ENCODE measurements at places on chromosomes 11 and 22.

- DNase-seq: no peak
These were observed 181.8 kb downstream of the CSNK2A3 start for GRCh38 chr11:11171285-11171684.

GRCh38 chr22:24289741-24290163 is 19.1 kb downstream of the SPECC1L start:
- peak; percentile 24 for DNase-seq

GRCh38 chr22:23778577-23778900 is 5.9 kb downstream of the MMP11 start:
- no peak for DNase-seq

GRCh38 chr11:132626446-132626845 is 905.9 kb downstream of the OPCML start:
- no peak for DNase-seq

DNA sequence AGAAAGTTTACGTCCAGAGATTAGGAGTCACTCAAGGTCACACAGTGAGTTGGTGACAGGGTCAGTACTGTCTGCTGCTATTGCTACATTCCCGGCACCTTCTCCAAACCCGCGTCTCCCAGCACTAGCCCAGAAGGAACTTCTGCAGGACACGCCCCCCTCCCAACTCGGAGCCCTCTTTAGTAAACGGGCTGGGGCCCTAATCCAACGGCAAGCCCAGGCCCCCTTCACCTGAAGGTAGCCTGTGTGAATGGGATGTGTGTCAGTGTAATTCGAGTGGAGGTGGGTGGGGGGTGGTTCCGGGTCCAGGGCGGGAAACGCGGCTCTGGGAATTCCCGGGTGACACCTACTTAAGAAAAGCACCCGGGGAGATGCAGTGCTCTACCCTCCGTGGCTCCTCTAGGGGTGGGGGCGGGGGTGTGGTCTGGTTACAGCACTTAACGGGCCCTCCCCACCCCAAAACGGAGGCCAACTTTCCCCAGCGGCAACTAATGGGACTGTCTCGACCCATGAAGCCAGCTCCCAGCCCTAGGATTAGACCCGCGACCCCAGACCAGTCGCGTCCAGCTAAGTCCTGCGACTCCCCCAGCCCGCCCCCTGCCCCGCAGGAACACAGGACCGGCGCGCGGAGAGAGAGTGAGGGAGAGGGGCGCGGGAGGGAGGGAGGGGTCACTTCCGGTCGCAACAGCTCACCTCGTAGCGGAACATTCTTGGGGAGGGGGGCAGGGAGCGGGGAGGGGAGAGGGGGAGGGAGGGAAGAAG is 468 bp downstream of the PATL1 start:
- DNase-seq: peak; percentile 66

GRCh38 chr11:8065031-8065430 is 16.0 kb upstream of the TUB start:
- DNase-seq: no peak

GRCh38 chr11:76794371-76795289 is 11.5 kb downstream of the TSKU start:
- DNase-seq: peak; percentile 1

DNA sequence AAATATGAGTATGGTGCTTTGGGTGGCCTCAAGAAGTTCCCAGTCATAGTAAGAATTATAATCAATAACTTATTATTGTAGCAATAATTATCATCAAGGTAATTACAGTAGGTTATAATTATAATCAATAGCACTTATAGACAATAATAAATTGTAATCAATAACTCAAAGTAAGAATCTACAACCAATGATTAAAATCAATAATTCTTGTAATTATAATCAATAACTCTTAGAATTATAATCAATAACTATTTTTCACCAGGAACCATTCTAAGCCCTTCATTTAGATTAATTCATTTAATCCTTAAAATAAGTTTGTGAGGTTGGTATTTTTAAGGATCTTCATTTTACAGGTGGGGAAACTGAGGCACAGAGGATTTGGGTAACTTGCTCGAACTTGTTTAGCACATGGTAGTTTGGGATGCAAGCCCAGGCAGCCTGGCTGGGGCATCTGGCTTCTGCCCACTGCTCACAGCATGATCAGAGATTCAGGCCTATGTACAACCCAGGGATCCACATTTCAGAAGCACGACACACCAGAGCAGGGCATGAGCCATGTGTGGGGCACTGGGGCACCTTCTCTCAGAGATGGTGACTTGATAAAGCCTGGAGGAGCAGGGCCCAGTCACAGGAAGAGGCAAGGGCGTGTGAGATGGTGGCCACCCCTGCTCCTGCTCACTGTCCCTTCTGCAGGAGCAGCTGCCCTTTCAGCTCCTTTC is 46.6 kb downstream of the SLC1A2 start:
- no peak for DNase-seq

GRCh38 chr11:68370211-68371111 is 58.1 kb downstream of the LRP5 start:
- peak; percentile 36 for DNase-seq
